Suppressor macrophage treated with lipopolysaccharide for 4 hours (primary cell): ENCODE measurements at places on chromosomes 2 and 18.

GRCh38 chr2:238507836-238508235, 81.1 kb downstream of the ASB1 start:
- DNase-seq: no peak

DNA sequence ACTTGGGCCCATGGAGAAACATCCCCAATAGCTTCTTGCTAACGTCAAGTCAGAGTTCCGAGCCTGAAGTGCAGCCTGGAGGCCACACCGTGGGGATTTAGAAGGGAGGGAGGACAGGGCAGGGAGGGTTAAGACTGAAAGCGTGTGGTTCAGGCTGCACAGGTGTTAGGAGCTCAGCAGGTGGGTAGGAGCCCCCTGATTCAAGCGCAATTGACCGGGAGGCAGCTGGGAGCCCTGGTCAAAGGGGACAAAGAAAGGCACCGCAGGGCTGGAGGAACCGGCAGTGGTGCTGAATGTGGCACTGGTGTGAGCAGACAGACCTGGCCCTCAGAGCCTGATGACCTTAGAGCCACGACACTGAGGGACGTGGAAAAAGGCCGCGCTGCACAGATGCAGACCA, 149.6 kb downstream of the TMEM18 start:
- DNase-seq: no peak

GRCh38 chr2:120474486-120474885, 128.6 kb downstream of the INHBB start:
- DNase-seq: no peak

GRCh38 chr2:225697936-225698335, 298.4 kb downstream of the NYAP2 start:
- no peak for DNase-seq
